ENCODE measurements at places on chromosomes 3 and 15. TPM values are rescaled to one million over a fixed set of nuclear protein-coding genes. Genes with fewer than 3 reads are reported as not detected.

- no peak for DNase-seq
Measured at GRCh38 chr15:23648920-23649515, 1.4 kb upstream of the MAGEL2 start.

- DNase-seq: no peak
Measured at GRCh38 chr3:12995389-12996180, 77.6 kb downstream of the IQSEC1 start.

DNA sequence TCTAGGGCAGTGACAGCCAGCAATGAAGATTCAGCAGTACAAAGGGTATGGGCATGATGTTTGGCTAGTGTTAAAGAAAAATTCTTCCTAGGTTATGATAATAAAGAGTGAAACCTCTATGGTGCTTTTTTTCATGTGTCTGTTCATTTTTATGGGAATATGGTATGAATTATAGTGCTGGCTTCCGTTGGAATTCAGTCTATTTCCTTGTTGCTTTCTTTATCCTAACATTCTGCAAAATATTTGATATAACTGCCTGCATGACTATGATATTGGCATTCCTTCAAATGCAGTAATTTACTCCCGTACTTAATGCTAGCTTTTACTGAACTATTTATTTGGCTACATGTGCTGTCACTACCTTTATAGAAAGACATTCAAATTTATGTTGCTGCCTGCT, 57.6 kb upstream of the ATP11B start:
- DNase-seq: no peak

DNA sequence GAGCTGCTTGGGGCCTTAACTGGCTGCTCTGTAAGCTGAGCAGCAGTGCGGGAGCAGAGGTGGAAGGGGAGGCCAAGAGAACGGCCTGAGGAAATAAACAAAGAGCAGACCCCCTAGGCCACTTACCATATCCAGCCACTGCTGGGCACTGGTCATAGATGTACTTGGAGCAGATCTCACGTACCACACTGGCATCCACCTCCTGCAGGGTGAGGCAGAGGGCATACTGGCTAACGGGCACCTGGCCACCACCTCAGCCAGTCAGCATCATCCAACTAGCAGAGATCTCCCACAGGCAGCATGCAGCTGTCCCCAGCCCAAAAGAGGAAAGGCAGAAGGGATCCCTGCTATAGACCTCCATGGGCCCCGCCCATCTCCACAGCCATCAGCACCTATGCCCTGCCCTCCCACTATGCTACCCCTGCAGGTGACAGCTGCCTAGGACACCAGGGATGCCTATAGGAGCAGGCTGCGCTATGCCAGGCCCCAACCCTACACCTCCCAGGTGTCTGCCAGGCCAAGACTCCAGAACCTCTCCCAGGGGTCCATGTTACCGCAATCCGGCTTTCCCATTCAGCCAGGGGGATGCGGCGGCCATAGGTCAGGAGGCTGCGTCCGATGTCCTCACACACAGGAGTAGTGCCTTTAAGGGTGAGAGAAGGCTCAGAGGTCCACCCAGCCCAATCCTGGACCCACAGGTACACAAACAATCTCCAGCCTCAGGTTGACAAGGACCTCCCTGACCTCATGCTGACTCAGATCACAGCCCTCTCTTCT, 4.6 kb upstream of the COL7A1 start:
- no peak for DNase-seq

GRCh38 chr3:147412261-147412916, 3.2 kb downstream of the ZIC1 start:
- DNase-seq: no peak

DNA sequence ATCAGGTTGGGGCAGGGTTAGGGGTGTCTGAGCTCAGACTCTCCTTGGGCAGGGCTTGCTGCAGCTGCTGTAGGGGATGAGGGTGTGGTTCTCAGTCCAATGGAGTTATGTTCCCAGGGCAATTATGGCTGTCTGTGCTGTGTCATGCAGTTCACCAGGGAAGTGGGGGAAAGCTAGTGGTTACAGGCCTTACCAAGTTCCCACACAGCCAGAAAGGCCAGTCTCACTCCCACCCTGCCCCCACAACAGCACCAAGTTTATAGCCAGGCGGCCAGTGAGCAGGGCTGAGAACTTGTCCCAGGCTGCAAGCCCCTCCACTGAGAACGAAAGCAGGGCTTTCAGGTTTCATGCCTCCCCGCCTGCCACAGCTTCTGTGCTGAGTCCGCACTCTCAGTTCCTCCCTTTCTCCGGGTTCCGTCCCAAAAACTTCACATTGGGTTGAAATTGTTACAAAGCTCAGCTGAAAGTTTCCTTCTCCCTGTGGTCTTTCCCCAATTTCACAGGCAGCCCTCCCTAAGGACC, 19.6 kb upstream of the CPOX start:
- DNase-seq: no peak

DNA sequence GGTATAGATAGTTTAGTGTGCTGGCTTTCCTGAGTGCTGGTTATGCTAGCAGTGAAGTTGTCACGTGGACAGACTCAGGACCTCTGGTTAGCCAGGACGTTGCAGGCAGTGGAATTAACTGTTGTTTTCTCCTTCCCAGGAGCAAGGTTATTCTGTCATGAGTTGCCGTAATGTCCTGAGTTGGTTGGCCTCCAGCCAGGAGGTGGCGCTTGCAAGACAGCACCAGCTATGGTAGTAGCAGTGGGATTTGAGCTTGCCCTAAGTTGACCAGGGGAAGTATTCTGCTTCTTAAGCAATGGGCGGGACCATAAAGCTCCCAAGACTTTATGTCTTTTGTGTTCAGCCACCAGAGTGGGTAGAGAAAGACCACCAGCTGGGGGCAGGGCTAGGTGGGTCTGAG, 240.7 kb upstream of the DNAJC19 start:
- no peak for DNase-seq

DNA sequence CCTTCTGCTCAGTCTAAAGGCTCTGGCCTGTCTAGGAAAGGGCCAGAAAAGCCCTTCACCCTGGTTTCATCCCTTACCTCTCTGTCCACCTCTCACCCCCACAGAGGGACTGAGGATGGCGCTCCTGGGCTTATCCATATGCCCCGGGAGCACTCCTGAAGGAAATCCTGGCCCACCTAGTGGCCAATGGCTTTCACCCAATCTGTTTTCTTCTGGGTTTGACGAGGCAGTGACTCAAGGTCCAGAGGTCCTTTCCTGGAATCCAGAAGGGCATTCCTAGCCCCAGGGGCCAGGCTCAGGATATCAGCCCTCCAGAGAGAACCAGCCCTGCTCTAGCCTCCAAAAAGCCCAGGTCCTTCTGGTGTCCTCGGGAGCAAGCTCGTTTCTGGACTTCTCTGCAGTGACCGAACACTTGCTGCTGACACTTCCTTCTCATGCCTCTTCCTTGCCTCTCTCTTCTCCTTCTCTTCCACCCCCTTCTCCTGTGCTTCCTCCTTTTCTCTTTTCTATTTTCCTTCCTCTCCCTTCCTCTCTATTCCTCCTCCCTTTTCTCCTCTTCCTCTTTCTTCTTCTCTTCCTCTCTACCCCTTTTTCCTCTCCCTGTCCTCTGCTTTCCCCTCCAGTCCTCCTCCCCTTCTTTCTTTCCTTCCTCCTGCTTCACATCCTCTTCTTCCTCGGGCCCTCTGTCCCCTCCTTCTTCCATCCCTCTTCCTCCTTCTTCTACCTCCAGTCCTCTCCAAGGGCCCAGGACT, 59.6 kb downstream of the RHCG start:
- DNase-seq: no peak

- peak; percentile 22 for DNase-seq
Measured at GRCh38 chr3:178385280-178385952, 150.8 kb upstream of the KCNMB2 start.

GRCh38 chr15:51621936-51622603, 501 bp downstream of the DMXL2 start:
- peak; percentile 42 for DNase-seq

OR5H6 gene
- not detected for total RNA-seq

CFAP44 gene
- total RNA-seq: 16.4 TPM

OR5K1 gene
- not detected for total RNA-seq

CD276 gene
- total RNA-seq: 23.6 TPM

PTX3 gene
- total RNA-seq: not detected
